Occipital lobe (tissue), 3 donors: ENCODE measurements at places on chromosomes 7 and 10.

DNA sequence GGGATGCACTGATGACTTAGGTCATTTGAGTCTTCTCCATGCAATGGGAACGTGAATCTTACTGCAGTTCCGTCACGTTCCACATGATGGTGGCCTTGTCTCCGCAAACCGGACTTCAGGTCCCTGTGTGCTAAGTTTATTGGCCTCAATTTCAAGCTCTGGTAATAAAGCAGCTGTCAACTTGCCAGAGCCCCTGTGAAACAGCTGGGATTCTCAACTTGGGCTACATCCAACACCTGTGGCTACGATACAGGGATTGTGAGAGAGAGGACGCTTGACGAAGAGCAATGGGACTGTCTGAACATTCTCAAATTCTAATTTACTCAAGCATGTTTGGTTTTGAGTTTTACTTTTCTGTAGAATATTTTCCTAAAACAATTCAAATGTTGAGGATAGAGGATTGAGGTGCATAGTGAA is 174.2 kb downstream of the PTN start:
- DNase-seq = peak; percentile 20

DNA sequence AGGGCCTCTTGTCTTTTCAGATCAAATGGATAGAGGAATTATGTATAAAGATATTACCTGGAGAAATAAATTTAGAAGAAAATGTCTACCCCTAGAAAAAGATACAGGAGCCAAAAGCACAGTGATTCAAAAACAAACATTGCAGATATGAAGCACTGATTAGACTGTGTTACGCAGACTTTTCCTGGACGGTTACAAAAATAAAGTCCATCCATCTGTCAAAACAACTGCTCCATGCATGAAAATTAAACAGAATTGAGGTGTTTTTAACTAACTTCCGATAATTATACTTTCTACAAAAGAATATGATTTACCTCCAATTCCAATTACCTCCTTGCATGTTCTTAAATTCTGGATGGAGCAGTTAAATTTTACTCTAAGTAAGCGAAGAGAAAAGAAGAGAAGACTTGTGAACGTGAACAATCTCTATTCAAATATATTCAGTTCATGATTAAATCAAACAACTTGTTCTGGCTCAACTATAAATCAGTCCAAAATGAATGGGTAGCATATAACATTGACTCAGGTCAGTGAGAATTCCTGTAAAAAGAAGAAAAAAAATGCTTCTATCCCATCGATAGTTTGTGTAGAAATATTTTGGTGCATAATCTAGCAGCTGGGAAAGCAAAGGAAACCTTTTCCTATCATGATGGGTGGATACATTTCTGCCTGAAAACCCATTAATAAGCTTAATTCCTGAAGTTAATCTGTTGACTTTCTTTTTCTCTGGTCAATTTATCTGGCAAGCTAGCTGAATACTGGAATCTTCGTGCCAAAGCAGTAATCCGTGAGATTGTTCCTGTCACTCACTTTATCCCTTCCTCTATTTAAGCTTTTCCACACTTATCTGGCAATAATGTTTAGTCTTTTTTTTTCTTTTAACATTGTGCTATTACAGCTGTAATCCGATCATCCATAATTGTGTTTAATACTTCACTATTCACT is 80.4 kb downstream of the SEMA3A start:
- DNase-seq = no peak

DNA sequence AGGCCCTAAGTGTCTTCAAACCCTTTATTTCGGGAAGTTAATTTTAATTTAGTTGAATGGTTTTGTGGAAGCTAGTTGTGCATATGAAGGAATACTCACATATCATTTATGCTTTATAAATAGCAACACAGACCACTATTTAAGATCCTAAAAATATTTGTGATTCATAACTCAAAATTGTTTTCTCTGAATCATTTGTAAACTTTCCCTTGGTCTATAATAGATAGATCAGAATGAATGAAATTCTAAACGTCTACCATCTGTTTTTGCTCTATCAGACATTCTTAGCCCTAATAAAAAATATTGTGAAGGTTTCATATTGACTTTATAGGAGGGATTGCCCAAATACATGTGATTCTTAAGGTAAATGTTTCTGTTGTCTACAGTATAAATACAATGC is 43.5 kb downstream of the LOXL4 start:
- no peak for DNase-seq

DNA sequence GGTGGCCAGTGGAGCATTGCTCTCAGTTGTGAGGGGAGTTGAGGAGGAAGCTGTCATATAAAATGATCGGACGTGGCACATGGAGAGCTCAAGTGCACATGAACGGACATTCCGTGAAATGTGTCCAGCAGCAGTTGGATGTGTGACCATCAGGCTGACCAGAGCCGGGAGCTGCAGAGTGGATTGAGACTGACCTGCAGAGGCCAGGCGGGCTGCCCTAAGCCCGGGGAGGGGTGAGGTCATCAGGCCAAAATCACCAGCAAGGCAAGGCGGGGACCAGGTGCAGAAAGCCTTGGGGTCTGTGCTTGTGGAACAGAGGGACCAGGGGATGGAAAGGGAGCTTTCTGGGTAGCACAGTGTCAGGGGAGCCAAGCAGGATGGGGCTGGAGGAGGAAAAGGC is 279.5 kb downstream of the CELF2 start:
- DNase-seq = no peak

- DNase-seq = no peak
These were observed 886.7 kb upstream of the GHITM start for GRCh38 chr10:83252596-83252995.

DNA sequence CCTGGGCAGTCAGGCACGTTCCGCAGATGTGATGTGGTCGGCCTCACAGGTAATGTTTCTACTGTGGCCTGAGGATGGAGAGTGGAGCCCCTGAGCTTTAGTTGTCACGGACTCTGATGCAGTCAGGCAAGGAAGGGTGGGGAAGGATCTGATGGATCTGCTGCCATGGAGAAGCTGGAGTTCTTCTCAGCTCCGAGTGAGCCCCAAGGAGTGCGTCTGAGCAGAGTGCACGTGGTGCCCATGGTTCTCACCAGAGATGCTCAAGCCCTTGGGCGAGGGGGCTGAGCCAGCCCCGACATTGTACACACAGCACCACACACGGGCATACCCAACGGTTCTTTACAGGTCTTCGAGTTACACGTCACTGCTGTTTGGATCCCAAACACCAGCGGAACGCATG is 192.5 kb downstream of the EBF3 start:
- DNase-seq = no peak

GRCh38 chr7:70047891-70048448 is 449.7 kb downstream of the AUTS2 start:
- DNase-seq = no peak

DNA sequence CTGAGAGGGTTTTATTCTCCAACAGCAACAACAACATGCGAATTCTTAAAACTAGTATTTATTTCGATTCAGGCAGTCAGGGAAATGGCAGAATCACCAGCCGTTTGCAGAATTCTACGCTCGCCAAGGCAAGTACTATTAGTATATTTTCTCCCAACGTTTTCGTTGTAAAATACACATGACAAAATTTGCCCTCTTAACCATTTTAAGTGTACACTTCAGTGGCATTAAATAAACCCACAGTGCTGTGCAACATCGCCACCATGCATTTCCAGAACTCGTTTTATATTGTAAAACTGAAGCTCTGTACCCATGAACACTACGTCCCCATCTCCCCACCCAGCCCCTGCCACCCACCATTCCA is 10.8 kb downstream of the EN2 start:
- no peak for DNase-seq

- no peak for DNase-seq
These were observed 253.5 kb downstream of the BAMBI start for GRCh38 chr10:28930514-28931495.

GRCh38 chr7:74526780-74527179 is 73.1 kb downstream of the GTF2IRD1 start:
- DNase-seq = no peak

DNA sequence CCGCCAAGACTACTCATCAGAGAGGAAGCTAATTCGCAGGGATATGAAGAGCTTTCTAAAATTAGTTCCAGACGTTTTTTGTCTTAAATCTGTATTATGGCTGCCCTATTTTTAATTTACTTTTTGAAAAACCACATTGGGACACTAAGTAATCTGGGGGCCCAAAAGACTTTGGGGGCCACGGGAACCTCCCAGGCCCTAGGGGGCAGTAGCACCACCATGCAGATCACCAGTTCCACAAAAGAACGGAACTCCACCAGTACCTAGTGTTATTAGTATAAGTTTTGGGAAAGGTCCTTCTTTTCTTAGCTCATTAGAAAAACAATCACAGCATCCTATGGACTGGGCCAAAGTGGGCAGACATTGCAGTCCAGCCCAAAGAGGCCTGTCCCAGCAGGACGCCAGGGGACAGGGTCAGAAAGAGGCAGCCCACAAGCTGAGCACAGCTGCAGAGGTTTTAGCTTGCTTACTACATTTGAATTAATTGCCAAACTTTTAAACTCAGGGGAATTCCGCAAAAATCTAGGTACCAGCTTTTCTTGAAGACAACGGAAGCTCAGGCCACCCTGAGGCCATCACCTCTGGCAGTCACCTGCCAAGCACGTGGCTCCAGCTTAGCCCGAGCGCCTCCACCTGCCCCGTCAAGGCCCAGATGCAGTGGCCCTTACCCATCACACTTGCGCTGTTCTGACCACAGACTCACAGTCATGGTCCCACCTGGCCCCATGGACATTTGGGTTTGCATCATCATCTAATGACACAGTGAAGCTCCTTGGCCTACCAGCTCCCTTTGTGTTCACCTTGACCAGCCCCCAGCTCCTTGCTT is 74.8 kb downstream of the PARP12 start:
- DNase-seq = no peak

DNA sequence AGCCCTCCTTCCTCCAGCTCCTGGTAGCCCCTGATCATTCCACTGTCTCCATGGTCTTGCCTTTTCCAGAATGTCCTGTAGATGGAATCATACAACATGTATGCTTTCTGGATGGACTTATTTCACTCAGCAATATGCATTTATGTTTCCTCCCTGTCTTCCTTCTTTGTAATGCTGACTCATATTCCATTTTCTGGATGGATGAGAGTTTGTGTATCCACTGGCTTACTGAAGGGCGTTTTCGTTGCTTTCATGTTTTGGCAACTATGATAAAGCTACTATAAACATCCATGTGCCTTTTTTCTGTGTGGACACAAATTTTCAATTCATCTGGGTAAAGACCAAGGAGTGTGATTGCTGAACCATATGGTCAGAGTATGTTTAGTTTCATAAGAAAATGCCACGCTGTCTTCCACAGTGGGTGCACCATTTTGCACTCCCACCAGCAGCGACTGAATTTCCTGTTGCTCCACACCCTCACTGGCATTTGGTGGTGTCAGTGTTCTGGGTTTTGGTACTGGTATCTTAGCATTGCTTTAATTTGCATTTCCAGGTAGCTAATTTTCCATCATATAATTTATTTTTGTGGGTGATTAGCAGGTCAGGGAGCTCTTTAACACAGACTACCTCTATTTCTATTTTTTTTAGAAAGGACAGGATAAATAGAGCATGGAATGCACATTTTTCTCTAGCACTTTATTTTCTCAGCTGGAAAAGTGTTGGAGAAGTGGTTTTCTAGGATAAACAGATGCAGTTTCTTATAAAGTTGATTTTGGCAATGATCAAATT is 252.2 kb downstream of the WDR37 start:
- DNase-seq = no peak

GRCh38 chr7:122546496-122546895 is 152.4 kb downstream of the RNF133 start:
- no peak for DNase-seq

DNA sequence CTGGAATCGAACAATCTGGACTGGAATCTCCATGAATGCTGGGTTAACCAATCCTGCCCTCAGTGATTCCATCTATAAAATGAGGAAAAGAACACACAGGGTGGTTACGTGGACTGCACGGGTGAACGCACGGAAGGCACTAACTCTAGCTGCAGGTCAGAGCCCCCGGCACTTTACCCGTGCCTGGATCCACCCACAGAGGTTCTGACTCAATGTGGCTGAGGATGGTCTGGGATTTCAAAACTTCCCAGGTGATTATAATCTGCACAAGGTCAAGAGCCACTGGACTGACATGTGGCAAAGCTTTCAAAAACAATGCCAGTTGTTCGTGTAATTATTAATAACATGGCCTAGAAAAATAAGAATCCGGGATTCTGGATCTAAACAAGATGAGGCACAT is 29.2 kb downstream of the KIAA1549 start:
- no peak for DNase-seq

GRCh38 chr10:132626761-132627665 is 89.4 kb downstream of the INPP5A start:
- DNase-seq = no peak

GRCh38 chr10:32149252-32149955 is 93.2 kb upstream of the KIF5B start:
- DNase-seq = no peak

DNA sequence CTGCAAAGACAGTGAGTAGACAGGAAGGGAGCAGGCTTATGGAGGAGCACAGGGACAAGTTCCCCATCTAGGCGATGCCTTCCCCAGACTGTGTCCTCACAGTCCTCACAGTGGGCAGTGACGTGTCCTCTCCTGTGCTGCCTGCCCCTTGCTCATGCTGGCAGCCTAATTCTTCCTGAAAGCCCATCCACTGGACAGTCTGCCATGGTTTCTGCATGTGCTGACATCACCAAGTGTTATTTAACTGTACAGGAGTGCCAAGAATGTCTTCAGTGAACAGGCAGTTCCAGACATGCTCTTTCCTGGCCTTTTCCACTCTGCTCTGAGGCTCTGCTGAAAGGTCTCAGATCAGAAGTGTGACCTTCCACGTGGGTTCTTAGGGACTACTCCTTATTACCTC is 54.1 kb downstream of the ZNF248 start:
- no peak for DNase-seq

GRCh38 chr10:1462521-1462920 is 274.8 kb downstream of the ADARB2 start:
- DNase-seq = no peak

- no peak for DNase-seq
These were observed 326.0 kb downstream of the RPS24 start for GRCh38 chr10:78359640-78360091.

GRCh38 chr7:130420943-130421578 is 19.8 kb downstream of the CEP41 start:
- no peak for DNase-seq

DNA sequence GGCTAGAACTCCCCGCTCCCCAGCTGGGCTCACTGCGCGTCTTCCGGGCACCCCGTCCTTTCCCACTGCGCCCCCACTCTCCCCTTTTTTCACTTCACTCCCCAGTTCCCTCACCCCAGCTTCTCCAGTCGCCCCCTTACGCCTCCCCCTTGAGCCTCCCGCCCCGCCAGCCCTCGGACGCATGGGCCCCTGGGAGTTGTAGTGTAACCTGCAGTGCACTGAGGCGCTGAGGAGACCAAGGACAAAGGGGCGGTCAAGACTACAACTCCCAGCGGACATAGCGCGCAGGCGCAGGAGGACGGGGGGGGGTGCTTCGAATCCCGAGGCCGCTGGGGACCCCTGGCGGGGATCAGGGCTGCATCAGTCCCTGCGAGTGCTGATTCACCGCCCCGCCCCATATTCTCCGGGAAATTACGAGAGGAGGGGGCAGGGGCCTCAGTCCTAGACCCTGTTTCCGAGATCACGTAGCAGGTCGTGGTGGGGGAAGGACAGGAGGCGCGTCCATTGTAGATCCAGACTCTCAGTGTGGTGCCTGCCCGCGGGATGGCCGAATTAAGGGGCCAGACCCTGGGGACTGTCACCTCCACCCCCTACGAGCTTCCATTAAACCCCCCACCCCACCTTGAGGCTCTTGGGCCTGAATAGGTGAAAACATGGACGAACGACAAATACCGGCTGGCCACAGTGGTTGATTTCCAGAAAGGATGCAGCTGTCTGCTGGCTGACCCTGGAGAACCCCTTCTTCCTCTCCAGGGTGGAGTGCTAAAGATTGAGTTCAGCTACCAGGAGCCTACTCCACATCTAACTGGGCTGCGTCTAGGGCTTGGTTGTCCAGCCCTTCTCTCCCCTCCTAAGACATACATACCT is 553 bp upstream of the YWHAG start:
- DNase-seq = peak; percentile 99
